ENCODE measurements at places on chromosomes 4 and X. TPM values are rescaled to one million over a fixed set of nuclear protein-coding genes. Genes with fewer than 3 reads are reported as not detected.

Gene CENPVL2
- not detected for total RNA-seq

Gene ERAS
- not detected for total RNA-seq

Gene TSPAN7
- 54.6 TPM for total RNA-seq

Gene IL9R
- 1.2 TPM for total RNA-seq

Gene HPGDS
- total RNA-seq: 12.5 TPM

Gene PPP2R2C
- total RNA-seq: not detected

Gene ANOS1
- 46.2 TPM for total RNA-seq

Gene SLC39A8
- 370 TPM for total RNA-seq

Gene CABS1
- total RNA-seq: not detected

Gene PDLIM3
- 18.4 TPM for total RNA-seq

Gene PCDH19
- 0.27 TPM for total RNA-seq

Gene SGMS2
- total RNA-seq: 89.0 TPM

Gene SLC2A9
- total RNA-seq: 25.2 TPM
